Activated T-helper 17 cell treated with anti-CD3 and anti-CD28 coated beads, Interleukin-2, amount 50 U/mL, for 72 hours (primary cell): ENCODE measurements at places on chromosomes 1 and 21. TPM values are rescaled to one million over a fixed set of nuclear protein-coding genes. Genes with fewer than 3 reads are reported as not detected.
A peak's percentile ranks its signal among the peaks of the same experiment; 100 is the strongest.

- peak; percentile 97 for ATAC-seq
Measured at GRCh38 chr1:1122078-1122811, 6.4 kb upstream of the C1orf159 start.

The DISP3 gene
- total RNA-seq, result 0.56 TPM

- no peak for ATAC-seq
Measured at GRCh38 chr1:153058826-153059784, 1.8 kb upstream of the SPRR2A start.

DNA sequence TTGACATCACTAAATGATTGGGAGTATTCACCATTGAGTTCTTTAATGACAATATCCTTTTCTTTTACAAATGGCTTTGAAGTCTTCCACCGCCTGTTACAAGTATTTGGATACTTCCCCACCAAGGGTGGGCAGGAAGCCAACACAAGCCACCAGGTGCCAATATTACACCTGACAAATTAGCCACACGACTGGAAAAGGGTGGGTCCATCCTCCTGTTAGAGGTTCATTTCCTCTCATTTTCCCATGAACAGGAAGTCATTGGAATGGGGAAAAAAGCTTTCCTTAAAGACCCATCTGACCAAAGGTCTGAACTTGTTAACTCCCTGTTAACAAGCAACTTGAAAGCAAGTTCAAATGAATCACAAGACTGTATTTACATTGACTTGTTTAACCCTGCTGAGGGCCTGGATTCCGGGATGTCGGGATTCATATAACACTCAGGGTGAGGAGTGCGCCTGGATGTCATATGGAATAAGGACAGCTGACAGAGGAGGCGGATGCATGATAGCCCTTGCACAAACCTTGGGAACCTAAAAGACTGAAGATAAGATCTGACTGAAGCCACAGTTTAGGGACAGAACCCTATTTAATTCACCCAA, 40.5 kb upstream of the PROX1 start:
- ATAC-seq, result no peak
